ENCODE measurements at places on chromosomes 11 and 22.

DNA sequence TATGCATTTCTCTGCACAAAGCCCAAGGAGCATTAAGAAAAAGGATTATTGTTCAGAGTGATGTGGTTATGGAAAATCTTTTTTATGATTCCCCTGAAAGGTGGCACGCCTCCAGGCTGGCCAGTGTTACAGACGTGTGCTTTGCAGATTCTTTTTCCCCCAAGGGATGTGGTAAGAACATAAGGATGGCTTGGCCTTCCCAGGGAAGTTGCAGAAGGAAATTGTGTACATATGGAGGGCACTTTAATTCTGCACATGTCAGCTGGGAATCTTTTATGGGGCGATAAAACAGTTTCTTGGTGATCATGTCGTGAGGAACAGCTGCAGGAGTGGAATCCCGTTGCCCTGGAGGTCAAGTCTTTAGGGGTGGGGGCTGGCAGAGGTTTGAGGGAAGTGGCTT lies 9.7 kb downstream of the SMARCB1 start:
- DNase-seq: no peak

GRCh38 chr11:40689823-40690222 lies 769.6 kb downstream of the LRRC4C start:
- no peak for DNase-seq

GRCh38 chr11:116062129-116062489 lies 557.9 kb upstream of the CADM1 start:
- no peak for DNase-seq

- DNase-seq: no peak
These were observed 96.7 kb downstream of the LARGE1 start for GRCh38 chr22:33823552-33823951.

DNA sequence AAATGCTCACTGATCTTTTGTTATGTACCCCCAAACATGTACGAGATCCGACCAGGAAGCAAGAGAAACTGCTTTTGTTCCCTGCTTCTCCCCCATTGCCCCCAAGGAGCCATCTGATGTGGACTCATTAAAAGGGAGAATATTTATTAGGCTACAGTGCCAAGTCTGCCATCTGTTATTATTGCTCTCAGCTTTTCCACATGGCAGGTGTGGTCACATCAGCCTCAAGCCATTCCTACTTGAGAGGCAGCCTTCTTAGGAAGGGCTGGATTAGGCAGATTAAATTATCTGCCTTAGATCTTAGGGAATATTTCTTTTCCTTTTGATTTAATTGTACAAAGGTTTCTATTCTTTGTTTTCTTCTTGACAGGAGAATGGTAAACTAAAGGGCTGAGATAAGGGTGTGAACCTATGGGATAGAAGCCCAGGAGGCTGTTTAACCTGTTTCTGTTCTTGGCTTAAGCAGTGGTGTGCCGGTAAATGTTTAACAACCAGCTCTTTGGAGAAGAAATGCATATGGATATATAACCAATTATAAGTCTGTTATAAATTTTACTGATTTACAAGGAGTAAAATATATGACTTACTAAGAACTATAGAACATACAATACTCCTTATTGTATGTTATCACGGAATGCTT lies 88.8 kb downstream of the PDHX start:
- no peak for DNase-seq

GRCh38 chr11:130781931-130782330 lies 134.3 kb downstream of the SNX19 start:
- no peak for DNase-seq

DNA sequence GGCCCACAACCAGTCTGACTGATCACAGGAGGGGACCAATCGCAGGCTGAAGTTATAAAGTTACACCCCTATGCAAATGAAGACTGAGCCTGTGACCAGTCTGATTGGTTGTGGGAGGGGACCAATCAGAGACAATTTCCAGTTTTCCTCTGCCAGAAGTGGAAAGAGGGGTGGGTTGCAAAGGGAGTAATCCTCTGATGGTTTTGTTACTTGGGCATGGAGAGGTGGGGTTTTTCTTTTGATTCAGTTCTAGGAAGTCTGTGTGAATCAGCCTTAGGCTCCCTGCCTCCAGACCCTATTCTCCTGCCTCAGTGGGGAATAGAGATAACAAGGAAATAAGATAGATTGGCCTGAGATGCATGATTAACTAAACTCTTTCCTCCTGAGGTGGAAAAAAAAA lies 9.9 kb downstream of the OR6M1 start:
- no peak for DNase-seq

- no peak for DNase-seq
These were observed 8.2 kb downstream of the CD5 start for GRCh38 chr11:61110255-61111049.

DNA sequence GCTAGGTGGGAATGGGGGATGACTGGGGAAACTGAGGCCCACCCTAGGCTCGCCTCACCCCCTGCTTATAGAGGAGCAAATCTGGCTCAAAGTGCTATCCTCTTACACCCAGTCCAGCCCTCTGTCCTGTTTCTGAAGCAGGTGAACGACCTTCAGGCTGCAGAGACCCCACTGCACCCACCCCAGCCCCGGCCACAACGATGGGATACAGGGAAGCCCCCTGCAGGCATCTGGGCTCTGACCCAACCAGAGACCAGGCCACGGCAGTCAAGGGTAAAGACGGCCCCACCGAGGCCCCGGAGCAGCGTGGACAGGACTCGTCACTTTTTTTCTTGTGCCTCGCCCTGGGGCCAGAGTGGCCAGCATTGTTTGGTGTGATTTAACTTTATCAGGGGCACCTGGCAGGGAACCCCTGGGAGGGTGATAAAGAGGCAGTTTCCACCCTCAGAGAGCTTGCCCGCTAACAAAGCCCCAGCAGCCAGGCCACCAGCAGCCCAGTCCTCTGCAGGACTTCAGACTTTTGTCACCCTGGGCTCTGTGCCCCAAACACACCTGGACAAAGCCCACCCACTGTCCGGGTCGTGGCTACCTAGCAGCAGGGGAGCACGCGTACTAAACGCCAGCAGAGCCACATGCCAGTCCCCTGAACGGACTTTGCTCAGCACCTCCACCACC lies 612.6 kb downstream of the TBC1D22A start:
- DNase-seq: no peak

DNA sequence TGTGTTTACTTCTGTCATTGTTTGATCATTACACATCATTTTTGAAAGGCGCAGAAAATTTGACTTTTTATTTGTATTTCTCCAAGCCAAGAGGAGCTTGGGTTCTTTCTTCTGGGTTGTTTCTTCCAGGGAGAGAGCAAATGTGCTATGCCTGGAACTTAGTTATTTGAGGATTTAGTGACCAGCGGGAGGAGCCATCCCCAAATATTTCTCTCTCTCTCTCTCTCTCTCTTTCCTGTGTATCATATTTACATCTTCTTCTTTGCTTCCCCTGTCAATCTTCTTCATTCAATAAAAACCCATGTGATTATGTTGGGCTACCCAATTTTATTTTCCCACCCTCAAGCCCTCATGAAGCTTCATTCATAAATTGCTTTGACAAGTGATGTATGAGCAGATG lies 534.5 kb downstream of the LRRC4C start:
- DNase-seq: no peak

GRCh38 chr22:46088541-46089311 lies 61.6 kb upstream of the PPARA start:
- no peak for DNase-seq

DNA sequence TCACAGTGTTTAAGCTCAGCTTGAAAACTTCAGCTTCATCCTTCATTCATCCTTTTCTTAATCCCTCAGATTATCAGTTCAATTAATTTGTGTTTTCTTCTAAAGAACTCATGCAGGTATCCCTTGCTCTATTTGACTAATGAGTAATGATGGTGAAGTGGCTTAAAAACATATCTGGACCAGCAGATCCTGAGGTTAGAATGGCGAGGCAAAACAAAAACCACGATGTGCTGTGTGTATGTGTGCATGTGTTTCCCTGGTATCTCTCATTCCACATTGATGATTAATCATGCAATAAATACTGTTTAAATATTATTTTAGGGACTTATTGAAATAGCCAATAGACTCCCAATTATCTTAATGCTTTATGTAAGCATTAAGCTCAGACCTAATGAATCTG lies 437.0 kb downstream of the DYNC2H1 start:
- no peak for DNase-seq

- no peak for DNase-seq
These were observed 39.1 kb upstream of the SHISAL1 start for GRCh38 chr22:44351685-44352377.
